ENCODE measurements at places on chromosomes 1 and 21.
A peak's percentile ranks its signal among the peaks of the same experiment; 100 is the strongest.

DNA sequence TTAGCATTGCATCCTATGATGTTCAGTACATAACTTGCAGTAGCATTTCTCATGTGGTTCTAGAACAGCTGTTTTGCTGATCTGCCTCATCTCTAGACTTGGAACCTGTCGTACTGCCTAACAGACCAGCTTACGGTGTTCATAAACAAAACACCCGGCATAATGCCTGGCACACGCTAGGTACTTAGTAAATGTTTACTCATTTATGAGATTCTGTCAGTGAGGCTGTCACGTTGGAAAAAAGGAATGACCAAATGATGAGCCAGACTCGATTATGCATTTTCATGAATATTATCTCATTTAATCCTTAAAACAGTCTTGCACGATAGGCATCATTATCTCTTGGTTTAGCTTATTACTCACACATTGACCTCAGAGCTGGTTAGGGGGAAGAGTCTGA is 46.4 kb downstream of the CACHD1 start:
- no peak for DNase-seq

- DNase-seq, result no peak
These were observed 221.3 kb upstream of the KCTD3 start for GRCh38 chr1:215345766-215346165.

- DNase-seq, result peak; percentile 74
These were observed 120.0 kb downstream of the PEX14 start for GRCh38 chr1:10594595-10595223.

DNA sequence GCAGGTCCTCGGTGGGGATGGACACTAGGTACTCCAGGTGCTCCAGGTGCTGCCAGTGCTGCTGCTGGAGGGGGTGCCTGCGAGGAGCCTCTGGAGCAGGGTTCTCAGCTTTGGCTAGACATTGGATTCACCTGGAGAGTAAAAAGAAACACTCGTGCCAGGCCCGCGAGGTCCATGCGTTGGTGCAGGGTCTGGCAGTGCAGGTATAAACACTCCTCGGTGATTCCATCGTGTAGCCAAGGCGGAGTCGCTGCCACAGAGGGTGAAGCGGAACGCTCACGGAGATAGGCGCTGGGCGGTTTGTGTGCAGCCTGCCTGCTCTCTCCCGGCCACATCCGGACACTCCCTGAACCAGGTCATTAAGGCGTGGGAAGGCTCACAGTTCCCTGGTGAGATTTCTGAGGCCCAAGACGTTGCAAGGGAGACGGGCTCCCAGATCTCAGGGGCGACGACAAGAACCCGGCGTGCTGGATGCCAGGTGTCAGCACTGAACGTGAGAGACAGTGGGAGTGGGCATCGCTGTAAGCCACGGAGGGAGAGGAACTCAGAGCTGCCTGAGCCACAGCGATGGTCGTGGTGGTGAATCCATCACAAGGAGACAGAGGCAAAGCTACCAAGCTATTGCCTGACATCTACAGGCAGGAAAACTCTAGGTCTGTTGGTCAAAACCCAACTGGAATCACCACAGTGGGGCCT is 17.2 kb upstream of the SUMO3 start:
- DNase-seq, result no peak

- DNase-seq, result no peak
These were observed 807.1 kb downstream of the USP25 start for GRCh38 chr21:16536643-16537434.

DNA sequence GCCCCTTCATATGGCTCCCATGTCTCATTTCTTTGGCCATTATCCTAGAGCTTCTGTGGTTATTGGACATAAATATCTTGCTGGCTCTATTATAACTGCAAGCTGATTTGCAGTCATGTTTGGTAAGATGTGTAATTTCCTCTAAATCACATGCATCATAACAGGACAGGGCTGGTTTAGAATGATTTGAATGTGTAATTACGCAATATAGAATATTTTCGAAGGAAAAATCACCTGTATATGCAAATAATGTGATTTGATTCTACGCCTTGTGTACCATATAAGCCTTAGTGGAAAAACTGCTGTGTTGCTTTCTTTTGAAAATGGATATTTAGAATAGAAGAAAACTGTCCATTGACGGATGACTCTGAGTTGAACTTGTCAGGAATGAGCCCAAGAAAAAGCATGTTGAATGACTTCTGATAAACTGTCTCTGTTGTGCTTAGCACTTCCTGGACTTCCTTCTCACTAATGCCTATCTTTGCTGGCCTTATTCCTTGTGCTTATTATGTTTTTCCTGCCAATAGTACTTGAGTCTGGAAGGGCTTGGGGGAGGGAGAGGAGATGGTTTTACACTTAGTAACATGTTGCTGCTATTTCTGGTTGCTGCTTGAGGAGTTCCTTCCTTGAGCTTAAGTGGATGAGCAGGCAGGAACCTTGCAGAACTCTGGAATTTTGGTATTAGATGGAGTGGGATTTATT is 6.5 kb downstream of the CACHD1 start:
- DNase-seq, result no peak

GRCh38 chr1:210754878-210755665 is 378.9 kb downstream of the KCNH1 start:
- peak; percentile 23 for DNase-seq

DNA sequence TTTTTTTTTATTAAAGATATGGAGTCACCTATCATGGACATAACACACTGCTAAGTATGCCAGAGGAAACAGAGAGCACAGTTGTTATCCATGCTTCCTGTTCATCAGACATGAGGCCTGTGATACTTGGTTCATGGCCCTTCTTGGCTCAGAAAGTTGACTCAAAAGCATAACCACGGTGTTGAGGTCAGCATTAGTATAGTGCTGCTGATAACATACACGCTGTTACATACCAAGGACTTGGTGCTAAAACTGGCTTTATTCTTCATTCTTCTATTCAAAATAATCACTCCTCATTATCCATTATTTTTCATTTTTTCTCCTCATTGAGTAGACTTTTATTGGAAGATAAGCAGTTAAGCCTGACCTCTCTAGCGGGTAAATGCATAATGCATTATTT is 464.1 kb downstream of the ADGRL2 start:
- DNase-seq, result no peak

- DNase-seq, result peak; percentile 85
These were observed 1.5 kb upstream of the COL16A1 start for GRCh38 chr1:31705080-31705866.

- DNase-seq, result peak; percentile 93
These were observed 17.6 kb downstream of the ACADM start for GRCh38 chr1:75742047-75742625.

DNA sequence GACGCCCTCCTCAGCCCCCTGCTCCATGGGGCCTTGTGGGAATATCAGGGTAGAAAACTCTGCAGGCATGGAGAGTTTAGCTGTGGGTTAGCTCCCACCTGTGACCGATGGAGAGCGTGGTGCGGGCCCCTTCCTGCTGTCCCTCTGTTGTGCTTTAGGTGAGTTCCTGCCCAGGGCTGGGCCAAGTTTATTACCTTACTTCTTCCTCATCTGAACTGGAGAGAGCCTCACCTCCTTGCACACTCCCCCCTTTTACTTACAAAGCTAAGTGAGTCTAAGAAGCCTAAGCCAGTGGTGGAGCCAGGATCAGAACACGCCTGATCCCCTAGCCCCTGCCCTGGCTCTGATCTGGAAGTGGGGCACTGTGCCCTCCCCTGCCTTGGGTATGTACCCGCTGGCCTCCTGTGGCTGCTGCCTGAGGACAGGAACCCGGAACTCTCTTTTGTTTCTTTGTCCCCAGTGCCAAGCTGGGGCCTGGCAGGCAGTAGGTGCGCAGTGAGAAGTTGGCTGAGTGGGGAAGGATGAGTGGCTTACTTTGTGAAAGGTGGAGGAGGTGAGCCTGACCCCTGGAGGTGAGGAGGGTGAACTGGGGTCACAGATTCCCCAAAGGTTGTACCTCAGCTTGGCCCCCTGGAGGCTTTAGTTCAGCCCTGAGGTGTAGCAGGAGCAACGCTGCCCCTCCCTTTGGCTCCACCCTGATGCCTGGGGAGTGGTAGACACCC is 32.9 kb downstream of the ARHGEF10L start:
- no peak for DNase-seq

DNA sequence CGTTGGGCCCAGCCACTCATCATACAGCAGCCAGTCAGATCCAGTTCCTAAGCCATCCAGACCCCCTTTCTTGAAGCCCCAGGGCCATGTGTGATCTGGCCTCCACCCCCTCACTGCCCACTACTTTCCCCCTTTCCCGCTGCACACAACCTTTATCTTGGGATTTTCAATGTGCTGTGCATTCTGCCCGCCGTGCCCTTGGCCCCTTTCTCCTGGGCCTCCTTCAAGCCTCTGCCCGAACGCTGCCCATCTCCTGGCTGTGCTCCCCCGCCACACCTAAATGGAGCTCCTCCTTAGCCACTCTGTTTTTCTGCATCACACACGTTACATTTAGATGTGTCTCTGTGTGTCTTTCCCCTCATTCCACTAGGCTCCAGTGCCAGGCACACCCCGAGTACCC is 66.7 kb upstream of the SELENON start:
- no peak for DNase-seq

DNA sequence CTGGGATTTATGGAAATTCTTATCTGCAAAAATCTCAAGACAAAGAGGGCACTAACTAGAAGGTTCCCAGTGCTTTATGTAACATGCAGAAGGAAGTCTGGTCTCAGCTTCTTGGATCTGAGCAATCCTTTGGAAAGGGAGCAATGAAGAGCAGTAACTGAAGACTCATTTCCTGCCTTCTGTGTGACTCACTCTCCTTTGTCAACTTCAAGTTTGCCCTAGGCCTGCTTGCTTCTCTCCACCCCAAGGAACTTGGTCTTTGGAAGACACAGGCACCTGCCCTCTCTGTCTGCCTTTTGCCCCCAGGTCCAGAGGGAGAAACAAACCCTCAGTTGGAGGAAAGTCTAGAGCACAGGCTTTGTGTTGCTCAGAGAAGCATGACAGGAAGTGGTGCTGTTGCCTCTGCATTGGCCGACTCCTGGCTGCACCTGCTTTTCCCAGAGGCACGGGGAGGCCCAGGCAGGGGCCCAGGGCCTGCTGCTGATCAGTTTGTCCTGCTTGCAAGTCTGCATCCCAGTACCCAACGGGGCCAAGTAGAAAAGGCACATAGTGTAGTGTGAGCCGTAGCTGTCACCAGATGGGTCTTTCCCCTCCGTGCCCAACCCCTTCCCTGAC is 137.2 kb downstream of the DHRS3 start:
- DNase-seq, result no peak

- no peak for DNase-seq
These were observed 13.2 kb downstream of the PSEN2 start for GRCh38 chr1:226883630-226884029.

- no peak for DNase-seq
These were observed 400.5 kb downstream of the MATN1 start for GRCh38 chr1:30322859-30323257.

- DNase-seq, result no peak
These were observed 50.4 kb upstream of the KIAA1614 start for GRCh38 chr1:180862305-180862704.

DNA sequence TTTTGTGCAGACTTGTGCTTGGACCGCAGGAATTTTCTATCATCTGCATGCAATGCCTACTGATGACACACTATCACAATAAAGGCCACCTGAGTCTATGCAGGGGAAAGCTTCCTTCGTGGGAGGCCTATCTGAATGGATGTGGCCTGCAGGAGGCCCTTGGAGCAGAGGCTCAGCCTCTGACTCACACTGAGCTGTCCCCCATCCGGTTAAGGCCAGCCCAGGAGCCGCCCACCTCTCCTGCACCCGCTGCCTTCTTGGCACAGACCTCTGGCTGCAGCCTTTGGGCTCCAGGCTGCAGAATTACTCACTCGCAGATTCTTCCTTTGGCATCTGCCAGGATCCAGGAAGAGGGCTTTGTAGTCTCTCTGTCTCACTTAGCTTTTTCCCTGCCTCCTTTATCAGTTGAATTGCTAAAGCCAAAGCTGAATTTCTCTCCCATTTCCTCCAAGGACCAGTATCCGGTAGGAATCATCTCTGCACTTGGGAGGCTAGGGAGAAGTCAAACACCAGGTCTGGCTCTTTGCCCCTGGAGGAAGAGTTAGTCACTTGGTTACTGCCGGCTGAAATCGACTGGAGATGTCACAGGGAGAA is 65.1 kb upstream of the JUN start:
- DNase-seq, result peak; percentile 44

- no peak for DNase-seq
These were observed 139.1 kb downstream of the BRINP2 start for GRCh38 chr1:177309880-177310279.

GRCh38 chr1:46301808-46302640 is 1.4 kb downstream of the LRRC41 start:
- DNase-seq, result peak; percentile 61

GRCh38 chr1:196462086-196462485 is 146.2 kb downstream of the KCNT2 start:
- DNase-seq, result no peak

DNA sequence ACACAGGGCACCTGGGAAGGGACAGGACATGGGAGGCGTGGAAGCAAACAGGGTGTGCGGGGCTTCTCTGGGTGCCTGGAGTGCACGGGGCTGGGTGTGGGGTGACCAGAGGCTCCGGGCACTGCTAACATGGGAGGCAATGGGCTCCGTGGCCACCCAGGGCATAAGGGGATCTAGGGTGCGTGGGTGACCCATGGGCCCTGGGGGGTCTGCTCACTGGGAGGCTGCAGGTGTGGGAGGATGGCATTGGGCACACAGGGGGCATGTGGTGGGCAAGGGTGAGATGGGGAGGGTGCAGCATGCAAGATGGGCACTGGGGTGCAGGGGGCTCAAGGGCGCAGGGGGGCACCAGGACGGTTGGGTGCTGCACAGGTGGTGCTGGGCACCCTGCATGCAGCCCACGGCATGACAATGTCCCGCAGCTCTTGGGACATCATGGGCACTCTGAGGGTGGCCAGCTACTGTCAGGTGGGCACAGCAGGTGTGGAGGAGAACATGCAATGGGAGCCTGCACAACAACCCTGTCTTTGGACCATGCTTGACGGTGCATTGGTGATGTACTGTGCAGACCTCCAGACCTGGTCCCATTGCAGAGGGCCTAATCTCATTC is 15.1 kb downstream of the TRIM11 start:
- DNase-seq, result no peak

DNA sequence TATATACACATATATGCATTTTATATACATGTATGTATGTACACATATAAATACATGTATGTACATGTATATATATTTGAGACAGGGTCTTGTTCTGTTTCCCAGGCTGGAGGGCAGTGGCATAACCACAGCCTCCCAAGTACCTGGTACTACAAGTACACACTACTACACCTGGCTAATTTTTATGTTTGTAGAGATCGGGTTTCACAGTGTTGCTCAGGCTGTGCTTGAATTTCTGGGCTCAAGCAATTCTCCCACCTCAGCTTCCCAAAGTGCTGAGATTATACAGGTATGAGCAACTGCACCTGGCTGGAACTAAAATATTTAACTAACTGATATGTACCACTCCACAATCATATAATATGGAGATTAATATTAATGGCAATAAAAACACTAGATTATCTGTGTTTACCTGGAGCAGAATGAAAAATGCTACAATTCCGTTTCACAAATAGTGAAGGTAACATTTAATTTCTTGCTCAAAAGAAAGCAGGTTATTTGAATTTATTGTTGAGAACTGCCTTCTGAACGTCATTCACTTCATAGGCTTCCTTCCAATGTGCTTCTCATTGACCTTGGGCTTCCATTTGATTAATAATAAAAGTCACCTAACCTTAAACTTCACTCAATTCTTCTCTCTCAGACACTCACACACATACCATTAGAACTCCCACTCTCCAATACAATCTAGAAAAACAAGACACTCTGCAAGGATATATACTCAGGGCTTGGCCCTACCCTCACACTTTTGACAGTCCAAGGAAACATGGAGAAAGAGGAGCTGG is 57.0 kb downstream of the PTGER3 start:
- DNase-seq, result no peak
